ENCODE measurements at places on chromosomes 12 and 14.

GRCh38 chr12:23290627-23291330 is 658.7 kb downstream of the SOX5 start:
- DNase-seq, result no peak

- no peak for DNase-seq
Measured at GRCh38 chr14:24368562-24369252, 723 bp downstream of the NFATC4 start.

- DNase-seq, result no peak
Measured at GRCh38 chr12:107369006-107369405, 275.7 kb upstream of the CRY1 start.

DNA sequence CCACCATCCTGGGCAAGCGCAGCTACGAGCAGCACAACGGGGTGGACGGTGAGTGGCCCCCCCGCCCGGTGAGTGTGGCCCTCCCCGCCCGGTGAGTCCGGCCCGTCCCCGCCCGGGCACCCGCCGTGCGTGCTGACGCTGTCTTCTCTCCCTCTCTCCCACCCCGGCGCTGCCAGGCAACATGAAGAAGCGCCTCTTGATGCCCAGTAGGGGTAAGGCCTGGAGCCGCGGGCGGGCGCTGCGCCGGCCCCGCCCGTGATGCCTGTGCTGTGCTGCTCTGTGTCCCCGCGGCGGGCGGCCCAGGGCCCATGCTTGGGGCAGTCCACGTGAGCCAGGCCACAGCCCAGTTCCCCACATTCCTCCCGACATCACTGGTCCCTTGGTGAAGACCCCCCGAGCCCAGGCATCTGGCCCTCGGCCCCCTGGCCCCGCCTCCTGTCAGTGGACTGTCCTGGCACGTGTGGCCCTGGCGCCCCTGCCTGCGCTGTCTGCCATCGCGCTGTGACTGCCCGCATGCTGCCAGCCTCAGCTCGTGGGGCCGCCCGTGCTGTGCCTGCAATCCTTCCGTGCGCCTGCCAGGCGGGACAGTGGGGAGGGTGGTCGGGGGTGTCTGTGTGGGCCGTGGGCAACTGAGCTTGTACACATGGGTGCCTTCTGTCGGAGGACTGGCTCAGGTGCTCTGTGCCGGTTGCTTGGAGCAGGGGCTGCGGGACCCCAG is 7.9 kb upstream of the CRIP2 start:
- no peak for DNase-seq

DNA sequence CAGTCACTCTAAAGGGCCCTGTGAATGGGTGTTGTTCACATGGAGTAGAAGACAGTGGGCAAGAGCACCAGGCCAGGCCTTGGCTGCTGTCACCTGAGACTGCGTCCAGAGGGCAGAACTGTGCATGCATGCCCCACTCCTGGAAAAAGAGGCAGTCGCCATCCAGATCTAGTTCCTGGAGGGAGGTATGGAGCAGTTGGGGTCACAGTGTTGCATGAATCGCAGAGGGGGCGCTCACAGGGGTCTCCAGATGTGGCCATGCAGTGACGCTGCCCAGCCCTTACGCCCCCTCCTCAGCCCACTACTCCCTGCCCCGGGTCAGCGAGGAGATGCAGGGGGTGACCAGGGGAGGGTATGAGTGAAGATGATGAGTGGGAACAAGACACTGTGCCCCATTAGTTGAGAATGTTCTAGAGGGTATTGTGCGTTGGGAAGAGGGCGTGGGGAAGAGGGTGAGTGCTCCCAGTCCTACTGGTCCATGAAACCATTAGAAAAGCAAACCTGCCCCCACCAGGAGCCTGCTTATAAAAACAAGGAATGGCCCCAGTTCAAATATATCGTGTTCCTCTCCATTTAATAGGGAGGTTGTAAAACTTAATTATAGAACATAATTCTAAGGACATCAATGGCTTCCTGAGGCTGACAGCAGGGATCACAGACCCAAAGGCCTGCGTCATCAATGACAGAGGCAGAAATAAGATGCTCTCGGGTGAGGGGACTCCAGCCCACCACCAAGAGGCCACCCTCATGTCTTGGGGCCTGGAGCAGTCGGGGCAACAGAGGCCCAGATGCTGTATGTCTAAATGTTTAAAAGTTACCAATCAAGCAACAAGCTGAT is 32.2 kb upstream of the BCL7A start:
- no peak for DNase-seq

Measured in NCI-H226 (cell line).